ENCODE measurements at places on chromosomes 11 and 22.

DNA sequence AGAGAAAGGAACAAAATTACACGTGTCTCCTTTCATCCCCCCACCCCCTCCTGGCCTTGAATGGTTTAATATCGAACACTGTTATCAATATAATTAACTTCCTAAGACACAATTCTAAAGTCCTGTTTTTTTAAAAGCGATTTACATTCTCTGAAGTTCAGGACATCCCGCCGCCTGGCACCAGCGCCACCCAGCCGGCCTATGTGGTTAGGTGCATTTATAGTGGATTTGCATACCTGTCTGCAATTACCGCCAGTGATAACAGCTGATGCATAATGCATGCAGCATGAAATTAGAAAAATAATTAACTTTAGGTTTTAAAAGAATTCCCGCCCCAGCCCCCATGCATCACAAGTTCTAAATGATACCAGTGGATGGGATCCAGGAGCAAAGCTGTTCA lies 58.6 kb downstream of the MACROD1 start:
- no peak for DNase-seq

DNA sequence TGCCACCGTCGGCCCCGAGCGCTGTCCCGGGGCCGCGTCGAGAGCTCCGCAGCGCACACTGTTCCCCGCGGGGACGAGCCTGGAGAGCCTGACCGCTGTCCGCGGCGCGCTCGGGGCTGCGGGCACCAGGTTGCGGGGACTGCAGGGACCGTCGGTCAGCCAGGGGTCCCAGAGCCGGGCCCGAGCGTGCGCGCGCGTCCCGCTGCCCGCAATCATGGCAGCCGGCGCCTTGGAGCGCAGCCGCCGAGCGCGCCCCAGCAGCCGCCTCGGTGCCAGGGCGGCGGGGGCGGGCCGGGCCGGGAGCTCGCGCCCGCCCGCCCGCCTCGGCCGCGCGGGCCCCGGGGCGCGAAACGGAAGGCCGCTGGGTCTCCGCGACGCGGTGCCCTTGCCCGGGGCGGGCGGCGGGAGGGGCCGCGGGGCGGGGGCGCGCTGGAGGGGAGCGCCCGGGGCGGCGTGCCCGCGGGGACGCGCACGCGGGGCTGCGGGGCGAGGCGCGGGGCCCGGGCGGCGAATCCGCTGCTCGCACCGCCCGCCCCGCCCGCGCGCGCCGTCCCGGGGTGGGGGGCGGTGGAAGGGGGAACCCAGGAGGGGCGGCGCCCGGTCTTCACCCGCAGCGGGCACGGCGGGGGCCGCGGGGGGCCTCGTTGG lies 79.4 kb upstream of the PPARA start:
- DNase-seq: peak; percentile 51

- DNase-seq: no peak
Observed at GRCh38 chr22:29080106-29080975, 7.5 kb downstream of the KREMEN1 start.

GRCh38 chr11:17924713-17925112 lies 88.1 kb downstream of the SERGEF start:
- DNase-seq: no peak

DNA sequence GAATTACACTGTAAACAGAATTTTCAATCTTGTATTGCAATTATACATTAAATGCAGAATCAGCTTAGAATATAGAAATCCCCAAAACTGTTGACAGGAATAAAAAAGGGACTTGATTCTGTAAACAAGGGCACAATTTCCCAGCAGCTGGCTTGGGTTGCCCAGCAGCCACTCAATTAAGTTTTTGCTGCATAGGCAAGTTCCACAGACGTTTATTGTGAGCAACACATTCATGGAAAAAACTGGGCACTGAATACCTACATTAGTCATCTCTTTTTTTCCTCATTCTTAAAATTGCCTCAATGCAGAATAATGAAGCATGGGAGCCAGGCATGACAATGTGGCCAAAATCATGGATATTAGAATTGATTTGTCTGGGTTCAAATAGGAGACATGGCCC lies 421.8 kb upstream of the ANO5 start:
- DNase-seq: no peak

DNA sequence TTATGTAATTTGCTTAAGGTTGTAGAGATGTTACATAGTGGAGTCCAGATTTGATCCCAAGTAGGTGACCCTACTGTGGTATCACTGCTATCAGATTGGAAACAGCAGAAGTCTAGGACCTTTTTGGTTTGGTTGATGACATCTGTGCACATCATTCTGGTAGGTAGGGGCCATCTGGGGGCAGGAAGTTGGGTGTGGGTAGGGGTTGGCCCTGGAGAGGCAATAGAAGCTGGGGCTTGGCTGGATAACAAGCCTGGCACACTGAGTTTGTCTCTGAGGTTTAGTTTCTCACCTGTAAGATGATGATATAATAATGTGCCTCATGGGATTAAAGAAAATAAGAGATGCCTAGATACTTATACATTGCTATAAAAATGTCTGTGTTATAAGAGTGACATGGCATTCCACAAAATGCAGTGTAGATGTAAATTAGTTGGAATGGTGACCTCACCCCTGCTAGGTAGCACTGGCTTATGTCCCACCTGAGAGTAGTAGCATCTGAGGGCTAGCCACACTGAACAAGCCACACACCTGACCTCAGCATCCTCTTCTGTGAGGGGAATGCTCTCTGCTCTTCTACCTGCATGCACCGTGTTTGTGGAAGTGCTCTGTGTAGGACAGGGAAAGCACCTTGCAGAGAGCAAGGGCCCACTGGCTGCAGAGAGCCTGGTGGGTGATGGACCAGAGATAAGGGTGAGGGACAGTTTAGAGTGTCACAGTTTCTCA lies 36.9 kb downstream of the PTPRJ start:
- DNase-seq: no peak

- DNase-seq: no peak
Observed at GRCh38 chr22:27431081-27431480, 370.5 kb downstream of the MN1 start.

DNA sequence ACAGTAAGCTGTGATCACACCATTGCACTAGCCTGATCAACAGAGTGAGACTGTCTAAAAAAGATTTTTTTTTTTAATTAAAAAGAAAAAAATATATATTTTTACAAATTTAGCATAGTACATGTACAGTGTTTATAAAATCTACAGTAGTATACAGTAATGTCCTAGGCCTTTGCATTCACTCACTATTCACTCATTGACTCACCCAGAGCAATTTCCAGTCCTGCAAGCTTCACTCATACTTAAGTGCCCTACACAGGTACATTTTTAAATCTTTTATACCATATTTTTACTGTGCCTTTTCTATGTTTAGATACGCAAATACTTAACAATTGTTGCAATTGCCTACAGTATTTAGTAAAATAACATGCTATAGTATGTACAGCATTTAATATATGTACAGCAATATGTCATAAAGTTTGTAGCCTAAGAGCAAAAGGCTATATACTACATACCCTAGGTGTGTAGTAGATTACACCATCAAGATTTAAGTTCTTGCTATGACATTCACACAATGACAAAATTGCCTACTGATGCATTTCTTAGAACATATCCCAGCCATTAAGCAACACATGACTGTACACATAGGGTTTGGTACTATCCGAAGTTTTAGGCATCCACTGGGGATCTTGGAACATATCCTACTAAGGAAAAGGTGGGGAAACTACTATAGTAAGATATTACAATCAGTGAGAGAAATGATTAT lies 22.8 kb downstream of the PIK3C2A start:
- DNase-seq: no peak

- DNase-seq: no peak
Observed at GRCh38 chr11:13848031-13848430, 114.5 kb upstream of the SPON1 start.

DNA sequence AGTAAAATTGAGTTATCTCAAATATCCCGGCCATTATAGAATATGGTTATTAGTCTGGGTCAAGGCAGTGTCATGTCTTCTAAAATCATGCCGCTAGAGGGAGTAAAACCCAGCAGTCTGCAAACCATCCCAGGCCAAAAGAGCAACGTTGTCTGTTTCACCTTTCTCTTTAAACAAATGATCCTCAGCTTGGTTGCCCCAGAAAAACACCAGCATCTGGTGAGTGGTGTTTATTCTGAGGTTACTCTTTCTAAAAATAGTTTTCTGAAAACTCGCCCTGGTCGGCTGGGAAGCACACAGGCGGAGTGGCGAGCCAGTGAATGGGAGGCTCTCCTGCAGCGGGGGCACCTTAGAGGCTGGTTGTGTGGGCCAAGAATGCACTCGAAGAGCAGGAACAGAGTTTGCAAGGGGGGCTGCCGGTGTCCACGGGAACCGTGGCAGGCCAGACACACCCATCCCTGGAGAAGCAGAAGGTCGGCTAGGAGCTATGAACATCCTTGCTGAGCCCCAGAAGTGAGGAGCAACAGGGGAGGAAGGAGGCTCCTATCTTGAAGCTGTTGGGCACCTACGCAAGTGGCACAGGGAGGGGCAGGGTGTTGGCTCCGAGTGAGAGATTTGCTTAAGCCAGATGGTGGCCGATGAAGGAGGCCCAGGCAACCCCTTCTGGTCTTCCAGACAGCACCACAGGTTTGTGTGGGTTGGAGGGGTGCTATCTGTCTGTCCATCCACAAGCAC lies 297.1 kb downstream of the ETS1 start:
- peak; percentile 89 for DNase-seq

- DNase-seq: no peak
Observed at GRCh38 chr11:129264114-129264513, 72.0 kb upstream of the ARHGAP32 start.

- no peak for DNase-seq
Observed at GRCh38 chr11:64568041-64568571, 22.9 kb upstream of the SLC22A12 start.

DNA sequence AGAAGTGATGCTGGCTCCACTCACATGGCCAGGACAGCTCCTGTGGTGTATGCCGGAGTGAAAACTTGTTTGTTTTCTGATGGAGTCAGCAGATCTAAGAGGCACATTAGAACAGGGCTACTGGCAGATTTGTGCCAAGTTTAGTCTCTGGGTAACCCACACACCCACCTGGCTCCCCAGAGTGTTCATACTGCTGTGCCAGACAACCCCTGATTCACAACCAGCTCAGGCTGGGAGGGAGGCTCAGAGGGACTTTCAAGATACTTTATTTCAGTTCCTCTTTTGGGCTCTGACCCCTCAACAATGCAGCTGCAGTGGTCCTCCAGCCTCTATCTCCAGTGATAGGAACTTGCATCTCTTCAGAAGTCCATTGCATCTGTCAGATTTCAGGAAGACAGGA lies 8.5 kb downstream of the NTM start:
- DNase-seq: no peak

DNA sequence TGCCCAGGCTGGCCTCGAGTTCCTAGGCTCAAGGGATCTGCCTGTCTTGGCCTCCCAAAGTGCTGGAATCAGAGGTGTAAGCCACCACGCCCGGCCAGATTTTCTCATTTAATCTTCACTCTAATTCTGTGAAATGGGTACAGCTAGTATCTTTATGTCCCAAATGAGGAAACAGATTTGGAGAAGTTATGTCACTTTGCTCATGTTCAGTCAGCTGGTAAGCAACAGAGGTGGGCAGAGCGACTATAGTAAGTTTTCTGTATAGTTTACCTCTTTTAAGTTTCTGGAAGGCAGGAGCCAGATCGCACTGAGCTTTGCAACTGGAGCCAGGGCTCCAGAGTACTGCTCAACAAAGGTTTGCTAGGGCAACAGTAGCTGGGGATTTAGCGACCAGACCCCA lies 33.2 kb downstream of the RCOR2 start:
- DNase-seq: no peak

- DNase-seq: no peak
Observed at GRCh38 chr11:57331720-57332119, 4.0 kb downstream of the SSRP1 start.

GRCh38 chr11:121452609-121453150 lies at the start of gene SORL1-AS1:
TSS of gene SORL1-AS1 (minus strand) at chr11:121452967.
- DNase-seq: peak; percentile 71

DNA sequence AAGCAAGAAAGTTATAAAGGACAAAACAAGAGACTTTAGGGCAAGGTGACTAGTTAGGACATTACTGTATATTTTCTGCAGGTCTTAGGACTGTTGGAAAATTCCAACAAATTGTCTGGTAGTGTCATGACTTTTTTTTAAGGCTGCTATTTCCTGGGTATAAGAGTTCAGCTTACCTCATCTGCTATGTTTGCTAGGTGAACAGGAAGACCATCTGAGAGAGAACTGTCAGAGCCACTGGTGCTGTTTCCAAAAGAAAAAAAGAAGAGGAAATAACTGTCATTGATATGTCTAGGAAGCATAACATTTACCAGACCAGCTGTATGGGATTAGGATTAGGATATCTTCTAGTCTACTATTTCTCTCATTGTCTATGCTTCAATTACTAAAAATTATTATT lies 26.3 kb upstream of the MTCH2 start:
- DNase-seq: no peak

DNA sequence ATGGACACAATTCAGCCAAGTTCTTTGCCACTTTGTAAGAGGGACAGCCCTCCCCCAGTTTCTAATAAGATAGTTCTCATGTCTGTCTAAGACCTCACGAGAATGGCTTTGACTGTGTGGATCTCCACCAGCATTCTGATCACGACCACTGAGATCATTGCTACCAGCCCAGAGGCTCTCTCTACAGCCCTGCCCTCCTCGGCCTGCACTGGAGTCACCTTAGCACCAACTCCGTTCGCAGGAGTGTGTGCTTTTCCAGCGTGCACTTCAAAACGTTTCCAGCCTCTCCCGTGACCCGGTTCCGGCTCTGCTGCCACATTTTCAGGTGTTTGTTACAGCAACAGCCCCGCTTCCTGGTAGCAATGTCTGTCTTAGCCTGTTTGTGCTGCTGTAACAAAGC lies 26.2 kb downstream of the TSPAN32 start:
- DNase-seq: no peak

DNA sequence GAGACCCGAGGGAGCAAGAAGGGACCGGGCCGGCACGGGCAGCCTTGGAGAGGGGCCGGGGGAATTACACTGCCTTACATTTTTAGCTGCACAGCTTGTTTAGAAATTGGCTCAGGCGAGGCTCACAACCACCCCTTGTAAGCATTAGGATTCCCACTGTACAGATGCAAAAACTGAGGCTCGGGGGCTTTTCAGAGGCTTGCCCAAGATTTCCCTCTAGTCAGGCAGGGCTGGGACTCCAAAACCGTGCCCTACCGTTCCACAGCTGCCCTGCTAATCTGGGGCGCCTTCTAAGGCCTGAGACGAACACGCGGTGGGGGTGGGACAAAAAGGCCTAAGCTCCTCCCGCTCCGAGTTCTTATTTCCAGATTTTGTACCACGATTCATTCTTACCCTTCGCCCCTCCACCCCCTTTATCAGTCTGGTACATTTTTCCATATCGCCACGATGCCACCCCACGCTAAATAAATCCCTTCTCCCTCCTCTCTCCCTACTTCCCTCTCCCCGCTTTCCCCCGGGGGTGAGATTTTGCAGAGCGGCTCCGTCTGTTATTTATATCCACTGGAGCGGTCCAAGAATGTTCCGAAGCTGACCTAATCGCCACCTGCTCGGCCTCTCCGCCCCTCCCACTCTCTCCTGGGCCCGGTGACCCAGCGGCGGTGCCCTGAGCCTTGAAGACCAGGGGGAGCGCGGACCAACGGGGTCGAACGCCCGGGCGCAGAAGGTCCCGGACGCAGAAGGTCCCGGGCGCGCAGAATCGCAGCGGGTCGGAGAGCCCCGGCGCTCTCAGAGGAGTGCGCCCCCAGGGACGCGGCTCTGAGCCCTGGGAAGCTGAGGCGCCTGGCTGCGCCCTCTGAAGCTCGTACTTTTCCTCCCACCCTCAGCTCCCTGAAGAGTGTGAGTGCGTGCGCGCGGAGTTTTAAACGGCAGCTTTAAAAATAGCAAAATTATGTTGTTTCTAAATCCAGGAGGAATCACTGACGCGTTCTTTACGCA lies 764 bp upstream of the PACSIN3 start:
- no peak for DNase-seq

- no peak for DNase-seq
Observed at GRCh38 chr11:2669634-2670469, 29.9 kb downstream of the KCNQ1OT1 start.

GRCh38 chr11:71101046-71101445 lies 151.3 kb downstream of the SHANK2 start:
- DNase-seq: no peak

All from HT-29 (cell line).